D341Med (cell line): ENCODE measurements at places on chromosomes 7 and 10.

DNA sequence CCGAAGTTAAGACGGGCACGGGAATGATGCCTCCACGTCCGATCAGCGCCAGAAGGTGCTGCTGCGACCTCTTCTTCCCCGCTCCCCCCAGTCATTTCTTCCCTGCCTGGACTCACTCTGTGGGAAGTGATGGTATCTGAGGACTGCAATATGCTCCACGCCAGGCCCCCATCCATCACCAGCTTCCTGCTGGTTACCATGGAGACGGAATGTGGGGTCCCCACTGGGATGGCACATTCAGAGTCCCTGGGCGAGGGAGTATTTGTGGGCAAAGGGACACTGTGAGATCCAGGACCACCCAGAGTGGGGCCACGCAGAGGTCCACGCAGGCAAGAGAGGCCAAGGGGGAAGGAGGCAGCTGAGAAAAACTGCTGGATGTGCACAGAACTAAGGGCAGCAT lies 39.7 kb downstream of the CARD11 start:
- no peak for DNase-seq

GRCh38 chr10:101843032-101844021 lies at the start of gene KCNIP2:
KCNIP2 (minus strand) TSS chr10:101843800; CDS start chr10:101843568, 232 bp downstream.
- peak; percentile 55 for DNase-seq

DNA sequence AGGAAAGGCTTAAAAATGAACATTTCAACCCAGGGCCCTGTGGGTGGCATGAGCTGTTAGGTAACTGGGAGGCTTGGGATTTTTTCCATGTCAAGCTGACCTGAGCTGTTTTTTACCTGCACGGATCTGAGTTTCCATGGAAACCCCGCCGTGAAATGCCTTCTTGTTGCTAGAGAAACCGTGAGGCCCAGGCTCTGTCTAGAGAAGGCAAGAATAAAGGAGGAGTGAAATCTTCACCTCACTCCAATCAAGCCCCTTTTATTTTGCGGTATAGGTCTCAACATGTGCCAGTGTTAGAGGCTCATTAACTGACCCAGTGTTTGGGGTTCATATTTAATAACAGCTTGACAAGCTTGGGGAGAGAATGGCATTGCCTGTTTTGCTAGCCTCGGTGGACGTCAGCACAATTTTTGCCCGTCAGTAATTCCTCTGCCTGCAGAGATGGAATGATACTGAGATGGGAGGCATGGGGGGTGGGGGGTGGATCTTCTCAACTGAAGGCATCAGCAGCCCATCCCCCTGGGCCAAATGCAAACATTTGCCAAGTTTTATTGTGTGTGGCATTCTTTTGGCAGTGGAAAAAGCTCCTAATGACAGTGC lies 48.9 kb upstream of the PDCD4 start:
- DNase-seq = no peak

- DNase-seq = no peak
These were observed 113.0 kb downstream of the SMURF1 start for GRCh38 chr7:99030951-99031350.

- DNase-seq = no peak
These were observed 26.4 kb upstream of the HSPA12A start for GRCh38 chr10:116768786-116769185.

- no peak for DNase-seq
These were observed 608.8 kb downstream of the LRMDA start for GRCh38 chr10:76040107-76040829.

DNA sequence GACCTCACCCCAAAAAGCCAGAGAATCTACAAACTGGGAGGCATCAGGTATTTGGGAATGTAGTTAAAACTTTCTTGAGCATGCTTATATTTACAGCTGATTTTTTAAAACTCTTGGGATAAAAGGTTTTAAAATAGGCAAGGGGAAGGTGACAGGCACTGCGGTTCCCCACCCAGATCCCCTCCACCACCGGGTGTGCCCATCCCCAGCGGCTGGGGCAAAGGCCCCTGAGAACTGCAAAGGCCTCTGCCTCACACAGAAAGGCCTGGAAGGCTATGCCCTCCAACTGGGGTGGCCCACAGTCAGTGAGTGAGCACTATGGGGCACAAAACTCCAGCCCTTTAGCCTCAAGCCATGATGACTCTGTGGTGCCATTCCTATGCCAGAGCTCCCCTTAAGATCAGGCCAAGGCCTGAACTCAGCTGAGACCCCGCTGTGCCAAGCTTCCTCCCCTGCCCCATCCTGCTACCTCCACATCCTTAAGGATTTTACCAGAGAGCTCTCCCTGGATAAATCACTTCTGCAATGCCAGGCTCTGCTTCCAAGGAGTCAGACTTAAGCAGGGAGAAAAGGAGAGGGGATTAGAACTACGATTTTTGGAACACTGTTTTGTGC lies 299.1 kb downstream of the GRID1 start:
- DNase-seq = no peak

DNA sequence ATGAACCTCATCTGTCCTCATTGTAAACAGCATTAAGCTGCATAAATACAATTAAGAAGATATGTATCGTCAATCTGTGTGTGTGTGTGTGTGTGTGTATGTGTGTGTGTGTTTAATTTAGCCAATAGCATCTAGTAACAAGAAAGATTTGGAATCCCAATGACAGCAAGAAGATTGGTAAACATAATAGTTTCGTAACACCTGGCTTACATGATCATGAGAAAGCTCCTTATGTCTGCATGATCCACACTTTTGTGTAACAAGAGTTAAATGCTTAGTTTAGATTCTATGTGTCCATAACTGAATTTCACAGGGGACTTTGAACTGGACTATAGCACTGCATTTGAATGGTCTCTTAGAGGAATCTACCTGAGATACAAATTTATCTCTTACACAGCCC lies 191.0 kb upstream of the BET1 start:
- DNase-seq = no peak

DNA sequence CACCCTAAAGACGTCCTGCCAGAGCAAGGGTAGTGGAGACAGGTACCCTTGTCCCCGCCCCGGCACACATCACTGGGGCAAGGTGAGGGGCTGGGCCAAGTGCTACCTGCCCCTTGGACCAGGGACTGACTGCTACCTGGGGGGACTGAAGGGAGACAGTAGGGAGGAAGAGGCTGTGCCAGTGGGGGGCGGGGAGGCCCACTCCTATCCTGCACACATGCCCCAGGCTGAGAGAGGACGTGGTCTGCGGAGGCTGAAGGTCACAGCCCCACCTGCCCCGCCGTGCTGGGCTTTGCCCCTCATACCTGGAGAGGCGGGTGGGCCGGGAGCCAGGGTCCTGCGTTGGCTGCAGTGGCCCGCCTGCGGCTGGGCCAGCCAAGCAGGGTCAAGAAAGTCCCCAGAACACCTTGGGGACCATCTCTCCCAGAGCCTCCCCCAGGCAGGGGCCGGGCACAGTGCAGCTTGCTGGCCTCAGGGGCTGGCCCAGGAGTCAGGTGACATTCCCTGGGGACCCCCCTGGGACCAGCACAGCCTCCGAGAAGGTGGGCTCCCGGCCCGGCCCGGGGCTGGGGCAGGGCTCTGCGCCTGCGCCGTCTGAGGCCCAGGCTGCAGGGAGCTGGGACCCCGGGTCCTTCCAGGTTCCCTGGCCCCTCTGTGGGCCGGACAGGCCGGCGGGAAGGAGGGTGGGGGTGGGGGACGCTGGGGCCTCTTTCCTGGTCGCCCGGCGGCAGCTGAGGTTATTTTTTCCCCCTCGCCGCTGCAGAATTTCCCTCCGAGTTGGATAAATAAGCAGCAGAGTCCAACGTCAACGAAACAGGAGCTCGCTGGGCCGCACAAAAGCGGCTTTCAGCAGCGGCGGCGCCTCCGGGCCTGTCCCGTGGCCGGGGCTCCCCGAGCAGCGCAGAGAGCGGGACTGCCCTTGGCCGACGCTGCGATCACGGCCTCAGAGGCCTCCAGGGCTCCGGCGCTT lies 9.8 kb upstream of the FZD9 start:
- no peak for DNase-seq

GRCh38 chr10:75400163-75400770 lies 1.3 kb downstream of the ZNF503 start:
- DNase-seq = no peak

DNA sequence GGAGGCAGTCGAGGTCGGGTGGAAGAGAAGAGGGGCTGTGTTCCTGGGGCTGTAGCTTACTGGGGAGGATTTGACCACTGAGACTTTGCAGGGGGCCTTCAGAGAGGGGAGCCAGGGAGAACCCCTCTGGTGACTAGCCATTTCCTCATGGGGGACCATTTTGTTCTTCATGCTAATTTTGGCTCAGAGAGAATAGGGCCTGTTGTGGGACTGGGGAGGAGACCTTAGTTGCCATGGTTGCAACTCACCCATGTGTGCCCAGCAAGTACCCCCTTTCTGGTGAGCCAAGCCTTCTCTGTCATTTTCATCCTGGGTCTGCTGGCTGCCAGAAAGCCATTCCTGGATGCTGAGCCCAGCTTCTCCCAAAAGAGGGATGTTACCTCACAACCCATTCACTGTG lies 120.9 kb downstream of the GRK5 start:
- no peak for DNase-seq

DNA sequence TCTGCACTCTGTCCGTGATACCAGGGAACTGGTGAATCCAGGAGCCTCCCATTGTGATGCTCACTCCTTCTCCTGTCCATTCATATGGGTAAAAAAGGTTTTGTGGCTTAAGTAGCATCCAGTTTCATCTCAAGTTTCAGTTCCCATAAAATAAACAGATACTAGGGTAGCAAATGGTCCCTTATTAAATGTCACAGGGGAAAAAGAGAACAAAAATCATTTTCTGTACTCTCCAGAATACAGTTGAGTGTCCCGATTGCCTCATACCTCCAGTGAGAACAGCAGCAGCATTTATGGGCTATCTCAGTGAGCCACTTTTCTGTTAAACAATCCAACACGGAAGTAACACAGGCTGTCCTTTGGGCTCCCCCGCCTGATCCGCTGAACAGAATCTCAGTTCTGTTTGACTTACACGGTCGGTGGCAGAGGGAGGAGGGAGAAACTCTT lies 179.6 kb downstream of the CELF2 start:
- no peak for DNase-seq

DNA sequence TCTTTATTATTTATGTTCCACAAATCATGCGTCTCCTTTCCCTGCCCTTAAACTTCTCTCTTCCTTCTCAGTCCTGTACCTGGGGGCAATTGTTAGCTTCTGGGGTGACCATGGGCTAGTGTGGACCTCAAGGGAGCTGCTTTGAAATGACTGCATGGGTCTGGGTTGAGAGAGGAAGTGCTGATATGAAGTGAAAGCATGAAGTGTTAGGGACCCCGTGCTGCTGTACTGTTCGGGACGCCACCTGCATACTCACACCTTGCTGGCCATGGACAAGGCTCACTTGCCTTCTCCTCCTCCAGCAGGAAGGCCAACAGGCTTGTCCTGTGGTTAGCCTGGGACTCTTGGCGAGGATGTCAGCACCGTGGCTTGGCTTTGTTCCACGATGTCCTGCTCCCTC lies 56.7 kb downstream of the MTPN start:
- no peak for DNase-seq

DNA sequence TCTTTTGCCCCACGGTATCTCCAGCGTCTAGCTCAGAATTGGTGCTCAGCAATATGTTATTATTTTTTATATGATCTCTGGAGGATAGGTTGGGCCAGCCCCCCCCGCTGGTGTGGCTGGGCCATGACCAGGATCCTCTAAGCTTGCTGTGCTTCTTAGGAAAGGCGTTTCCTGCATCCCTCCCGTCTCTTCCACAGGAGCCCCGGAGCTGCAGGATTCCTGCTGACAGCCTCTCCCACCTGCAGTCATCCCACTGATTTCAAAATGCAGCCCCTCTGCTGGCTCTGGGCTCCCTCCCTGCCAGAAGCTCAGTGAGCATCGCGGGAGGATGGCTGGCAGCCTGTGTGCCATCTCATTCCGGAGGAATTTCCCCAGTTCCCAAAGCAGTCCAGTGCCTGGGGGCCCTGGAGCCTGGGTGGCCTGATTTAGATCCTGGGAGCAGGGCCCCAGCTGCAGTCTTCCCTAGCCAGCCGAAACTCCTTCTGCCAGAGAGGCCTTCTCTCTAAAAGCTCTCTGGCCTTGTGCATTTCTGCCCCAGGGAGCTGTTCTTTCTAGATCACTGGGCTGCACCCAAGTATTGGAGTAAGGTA lies 21.8 kb upstream of the GOLGA7B start:
- DNase-seq = no peak

- DNase-seq = no peak
These were observed 23.5 kb downstream of the CREB5 start for GRCh38 chr7:28435732-28436378.

GRCh38 chr7:1238931-1239802 lies 6.5 kb downstream of the UNCX start:
- DNase-seq = no peak

GRCh38 chr10:133110133-133110532 lies 22.4 kb downstream of the ADGRA1 start:
- DNase-seq = no peak

DNA sequence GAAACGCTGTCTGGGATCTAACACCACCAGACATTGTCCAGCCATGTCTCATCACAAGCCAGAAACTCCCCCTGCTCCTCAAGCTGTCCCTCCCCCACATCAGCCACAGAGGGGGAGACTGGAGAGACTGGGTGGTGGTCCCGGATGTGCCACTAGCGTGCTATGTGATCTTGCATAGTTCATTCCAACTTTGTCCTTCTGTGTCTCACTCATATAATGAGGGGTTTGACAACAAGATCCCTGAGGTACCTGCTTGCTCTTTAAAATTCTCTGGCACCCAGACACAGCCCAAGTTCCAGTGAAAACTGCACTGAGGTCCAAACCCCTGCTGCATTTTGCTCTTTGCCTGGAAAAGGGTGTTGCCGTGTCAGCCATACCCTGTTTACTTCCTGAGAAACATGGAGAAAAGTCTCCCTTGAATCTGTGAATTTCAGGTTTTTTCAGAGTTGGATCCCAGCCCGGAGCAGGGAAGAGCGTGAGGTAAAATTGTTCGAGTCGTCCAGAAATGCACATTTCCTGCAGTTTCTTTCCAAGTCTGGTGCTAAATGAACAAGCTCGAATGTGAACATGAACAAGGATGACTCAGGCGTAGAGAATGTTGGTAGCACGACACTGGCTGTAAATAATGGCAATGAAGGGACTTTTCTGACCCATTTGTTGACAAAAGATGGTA lies 156.6 kb downstream of the CCDC3 start:
- no peak for DNase-seq

GRCh38 chr10:129773359-129773990 lies 190.6 kb downstream of the EBF3 start:
- DNase-seq = no peak

GRCh38 chr10:114870486-114870885 lies 48.9 kb downstream of the FHIP2A start:
- DNase-seq = no peak

GRCh38 chr10:120067427-120067826 lies 174.9 kb downstream of the SEC23IP start:
- no peak for DNase-seq

DNA sequence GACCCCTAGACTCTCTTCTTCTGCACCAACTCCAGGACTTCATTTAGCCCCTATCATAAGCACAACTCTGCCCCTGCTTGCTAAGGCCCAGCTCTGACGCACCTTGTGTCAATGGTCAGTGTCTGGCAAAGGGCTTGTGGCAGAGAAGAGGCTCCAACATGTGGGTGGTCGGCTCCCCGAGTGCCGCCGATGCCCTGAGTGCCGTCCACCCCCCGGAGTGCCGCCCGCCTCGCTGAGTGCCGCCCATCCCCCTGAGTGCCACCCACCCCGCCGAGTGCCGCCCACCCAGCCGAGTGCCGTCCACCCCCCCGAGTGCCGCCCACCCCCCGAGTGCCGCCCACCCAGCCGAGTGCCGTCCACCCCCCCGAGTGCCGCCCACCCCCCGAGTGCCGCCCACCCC lies 50.3 kb downstream of the ASB13 start:
- no peak for DNase-seq
